ENCODE measurements at places on chromosomes 1 and 21.

DNA sequence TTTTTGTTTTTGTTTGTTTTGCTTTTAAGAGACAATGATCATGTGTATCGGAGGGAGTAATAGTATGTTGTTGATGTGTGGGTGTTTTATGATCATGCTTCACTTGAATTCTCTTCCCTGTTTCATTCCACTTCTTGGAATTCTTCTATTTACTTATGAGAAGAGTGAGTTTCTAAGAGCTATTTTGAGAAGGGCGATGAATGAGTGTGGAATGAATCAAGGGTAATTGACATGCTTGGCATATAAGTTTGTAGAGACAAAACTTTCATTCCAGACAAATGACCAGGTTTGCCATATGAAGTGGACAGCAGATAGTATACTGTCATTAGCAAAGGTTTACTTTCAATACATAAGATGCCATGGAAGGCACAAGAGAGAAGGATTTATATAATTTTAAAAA, 42.3 kb upstream of the PDC start:
- DNase-seq, result no peak

DNA sequence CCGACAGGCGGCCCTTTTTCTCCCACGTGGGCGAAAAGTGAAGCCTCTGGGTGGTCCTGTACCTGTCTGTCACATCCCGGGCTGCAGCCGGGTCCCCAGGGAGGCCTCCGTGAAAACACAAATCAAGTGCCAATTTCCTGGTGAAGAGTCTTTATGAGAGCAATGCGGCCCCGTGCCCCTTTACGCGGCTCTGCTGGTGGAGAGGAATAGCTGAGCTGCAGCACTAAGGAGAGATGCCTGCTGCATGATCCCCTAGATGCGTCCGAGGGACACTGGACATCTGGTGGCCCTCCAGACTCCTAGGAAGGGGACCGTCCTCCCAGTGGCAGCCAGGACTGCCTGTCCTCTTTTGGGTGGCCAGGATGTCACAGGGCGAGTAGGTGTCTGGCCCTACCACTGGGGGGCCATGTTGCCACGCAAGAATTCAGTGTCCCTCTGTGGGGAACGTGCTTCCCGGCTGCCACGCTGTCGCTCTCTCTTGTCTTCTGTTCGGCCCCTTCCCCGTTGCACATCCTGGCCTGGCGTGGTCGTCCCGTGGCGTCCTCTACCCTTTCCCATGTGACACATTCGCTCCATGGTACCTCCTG, 38.7 kb downstream of the COL18A1 start:
- DNase-seq, result no peak

- no peak for DNase-seq
These were observed 8.7 kb upstream of the NCMAP start for GRCh38 chr1:24547195-24547594.

DNA sequence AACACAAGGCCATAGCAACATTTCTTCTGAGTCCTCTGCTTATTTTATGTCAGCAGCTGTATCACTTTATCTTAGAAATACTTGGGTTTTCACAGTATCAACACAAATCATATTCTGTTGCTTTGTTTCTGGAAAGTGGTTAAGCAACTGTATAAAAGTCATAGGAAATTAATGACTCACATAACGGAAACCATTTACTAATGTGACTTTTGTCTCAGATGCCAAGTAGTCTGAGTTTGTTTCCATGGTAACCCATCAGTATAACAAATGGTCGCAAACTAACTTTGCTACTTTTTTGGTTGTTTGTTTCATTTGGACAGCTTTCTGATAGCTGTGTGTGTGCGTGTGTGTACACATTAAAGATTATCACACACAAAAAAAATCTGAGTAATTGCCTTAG, 31.1 kb downstream of the EEIG2 start:
- DNase-seq, result no peak

DNA sequence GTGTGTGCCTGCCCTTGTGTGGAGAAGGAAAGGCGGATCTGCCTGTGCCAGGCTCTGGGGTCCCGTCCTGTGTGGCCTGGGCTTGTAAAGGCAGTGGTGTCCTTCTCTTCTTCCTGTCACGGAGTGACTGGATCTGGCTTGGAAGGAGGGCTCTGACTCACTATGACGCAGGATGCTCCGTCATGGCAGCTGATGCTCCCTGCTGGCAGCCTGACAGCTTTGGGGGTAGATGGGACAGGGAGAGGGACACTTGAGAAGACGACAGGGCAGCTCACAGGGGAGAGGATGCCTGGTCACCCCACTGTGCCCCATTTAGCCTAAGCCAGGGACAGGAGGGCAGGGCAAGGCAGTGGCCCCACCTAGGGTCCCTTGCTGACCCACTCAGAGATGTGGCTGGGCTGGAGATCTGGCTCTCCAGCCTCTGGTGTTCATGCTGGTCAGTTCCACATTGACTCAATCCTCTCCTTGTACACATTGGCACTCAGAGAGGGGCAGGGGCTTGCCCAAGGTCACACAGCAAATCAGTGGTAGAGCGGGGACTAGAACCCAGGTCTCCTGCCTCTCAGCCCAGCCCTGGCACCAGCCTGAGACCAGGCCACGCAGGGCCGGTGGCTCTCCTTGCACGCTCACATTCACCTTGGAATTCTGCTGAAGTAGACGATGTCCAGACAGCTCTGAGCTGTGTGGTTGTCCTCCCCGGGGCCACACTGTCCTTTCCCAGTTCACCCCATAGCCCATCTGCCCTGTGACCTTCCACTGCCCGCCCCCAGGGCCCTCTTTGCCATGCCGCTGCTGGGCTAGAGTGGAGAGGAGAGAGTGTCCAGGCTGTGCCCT, 2.8 kb upstream of the FAM131C start:
- no peak for DNase-seq

DNA sequence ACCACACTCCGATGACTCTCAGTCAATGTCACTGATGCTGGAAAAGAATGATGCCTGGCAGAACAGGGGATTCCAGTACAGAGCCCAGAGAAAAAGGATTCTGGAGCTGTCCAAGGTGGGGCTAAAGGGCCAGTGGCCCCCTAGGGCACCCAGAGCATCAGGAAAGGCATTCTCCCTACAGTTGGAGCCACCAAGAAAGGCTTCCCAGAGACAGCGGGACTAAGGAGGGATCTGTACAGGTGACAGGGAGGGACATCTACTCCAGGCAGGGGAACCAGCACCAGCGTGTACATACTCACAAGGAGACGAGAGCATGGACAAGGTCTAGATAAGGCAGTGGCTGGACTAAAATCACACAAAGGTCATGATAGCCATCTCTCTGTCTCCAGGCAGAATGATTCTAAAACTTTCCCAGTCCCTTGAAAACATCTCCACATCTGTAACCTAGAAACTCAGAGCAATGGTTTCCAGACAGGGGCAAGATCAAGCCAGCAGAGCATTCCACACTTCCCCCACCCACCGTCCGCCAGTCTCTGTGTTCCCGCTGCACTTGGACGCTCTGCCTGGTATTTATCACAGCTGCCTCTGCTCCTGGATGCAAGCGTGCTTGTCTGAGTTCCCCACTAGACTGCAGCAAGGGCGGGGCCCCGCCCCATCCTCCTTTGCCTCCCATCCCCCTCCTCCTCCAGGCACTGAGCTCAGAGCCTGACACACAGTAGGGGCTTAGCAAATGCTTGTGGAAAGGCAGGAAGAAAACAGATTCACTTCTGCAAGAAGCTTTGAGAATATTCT, 111.6 kb upstream of the ZC3H12A start:
- no peak for DNase-seq

GRCh38 chr1:211037095-211037494, 96.9 kb downstream of the KCNH1 start:
- DNase-seq, result no peak

DNA sequence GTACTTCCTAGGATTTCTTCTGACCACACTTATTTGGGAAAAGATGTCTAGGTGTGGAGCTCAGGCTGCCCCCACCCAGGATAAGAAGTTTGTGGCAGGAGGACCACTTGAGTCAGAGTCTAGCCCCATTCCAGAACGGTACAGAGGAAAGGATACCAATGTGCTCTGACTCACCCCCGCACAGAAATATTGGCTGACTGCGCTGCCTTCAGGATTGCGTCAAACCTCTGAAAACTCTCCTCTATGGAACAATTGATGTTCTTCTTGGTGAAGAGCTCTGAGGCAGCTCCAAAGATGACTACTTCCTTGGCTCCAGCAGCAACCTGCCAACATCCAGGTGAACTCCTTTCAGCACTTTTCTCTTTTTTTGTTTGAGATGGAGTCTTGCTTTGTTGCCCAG, 11.2 kb downstream of the HMGCL start:
- DNase-seq, result no peak

DNA sequence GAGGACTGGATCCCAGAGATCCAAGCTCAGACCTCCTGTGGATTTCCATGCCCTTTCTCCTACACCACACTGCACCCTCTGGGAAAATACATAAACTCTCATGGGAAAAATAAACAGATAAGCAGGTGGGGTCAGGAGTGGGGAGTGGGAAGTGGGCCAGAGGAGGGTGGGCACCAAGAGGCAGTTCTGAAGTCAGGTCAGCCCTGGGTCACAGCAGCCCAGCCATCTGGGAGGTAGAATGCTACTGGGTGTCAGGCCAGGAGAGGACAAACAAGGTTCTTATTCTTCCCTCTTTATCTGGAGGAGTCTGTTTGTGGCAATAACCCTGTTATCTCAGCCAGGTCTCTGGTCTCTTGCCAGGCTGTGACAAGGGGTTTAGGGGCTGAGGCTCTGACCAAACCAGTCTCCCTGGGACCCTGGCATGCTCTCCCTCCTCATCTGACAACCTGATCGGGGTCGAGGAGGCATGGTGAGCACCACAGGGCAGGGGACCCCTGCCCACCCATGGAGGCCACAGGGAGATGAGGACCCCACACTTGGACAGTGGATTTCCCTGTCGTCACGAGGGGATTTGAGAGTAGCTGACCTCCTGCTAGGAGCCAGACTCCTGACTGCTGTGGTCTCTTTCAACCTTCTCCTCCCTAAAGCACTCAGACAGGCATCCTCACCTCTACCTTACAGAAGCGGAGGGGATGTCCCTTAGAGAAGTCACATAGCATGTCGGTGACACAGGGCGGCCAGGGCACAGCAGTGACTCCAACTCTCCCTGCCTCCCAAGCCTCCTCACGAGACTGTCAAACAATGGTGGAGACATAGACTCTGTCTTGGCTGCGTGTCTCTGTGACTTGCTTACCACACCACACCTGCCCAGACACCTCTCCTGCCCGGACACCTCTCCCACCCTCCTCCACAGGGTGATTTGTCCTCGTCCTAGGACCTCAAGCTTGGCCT, 51.3 kb upstream of the IFFO2 start:
- no peak for DNase-seq

GRCh38 chr1:185315445-185316071, 1.5 kb downstream of the IVNS1ABP start:
- no peak for DNase-seq

- DNase-seq, result no peak
These were observed 69.2 kb upstream of the SGIP1 start for GRCh38 chr1:66464802-66465201.

GRCh38 chr1:41588334-41588875, 103.9 kb upstream of the EDN2 start:
- DNase-seq, result no peak

GRCh38 chr1:163106364-163106987, 37.3 kb downstream of the RGS4 start:
- no peak for DNase-seq

DNA sequence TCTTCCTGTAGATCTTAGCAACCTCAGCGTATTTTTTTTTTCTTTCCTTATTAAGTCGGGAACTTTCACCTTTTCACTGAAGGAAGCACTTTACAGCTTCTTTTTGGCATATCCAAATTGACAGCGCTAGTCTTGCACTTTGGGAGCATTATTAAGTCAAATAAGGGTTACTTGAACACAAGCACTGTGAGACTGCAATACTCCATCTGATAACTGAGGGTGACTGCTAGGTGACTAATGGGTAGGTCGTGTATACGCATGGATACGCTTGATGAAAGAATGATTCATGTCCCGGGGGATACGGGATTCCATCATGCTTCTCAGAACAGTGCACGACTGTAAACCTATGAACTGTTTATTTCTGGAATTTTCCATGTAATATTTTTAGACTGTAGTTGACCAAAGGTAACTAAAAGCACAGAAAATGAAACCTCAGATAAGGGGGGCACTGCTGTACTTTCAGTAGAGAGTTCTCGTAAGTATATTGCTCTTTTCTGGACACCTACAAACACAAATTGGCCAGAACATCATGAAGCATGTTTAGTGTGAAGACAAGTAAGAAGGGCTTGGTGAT, 364.7 kb downstream of the SMYD3 start:
- no peak for DNase-seq
